Hematopoietic multipotent progenitor cell treated with erythropoietin and hydrocortisone succinate and interleukin-3 and kit ligand, for 15 days (in vitro differentiated cells): ENCODE measurements at places on chromosomes 5 and 9.

GRCh38 chr9:123036893-123037545 lies 3.6 kb downstream of the GPR21 start:
- DNase-seq: no peak

DNA sequence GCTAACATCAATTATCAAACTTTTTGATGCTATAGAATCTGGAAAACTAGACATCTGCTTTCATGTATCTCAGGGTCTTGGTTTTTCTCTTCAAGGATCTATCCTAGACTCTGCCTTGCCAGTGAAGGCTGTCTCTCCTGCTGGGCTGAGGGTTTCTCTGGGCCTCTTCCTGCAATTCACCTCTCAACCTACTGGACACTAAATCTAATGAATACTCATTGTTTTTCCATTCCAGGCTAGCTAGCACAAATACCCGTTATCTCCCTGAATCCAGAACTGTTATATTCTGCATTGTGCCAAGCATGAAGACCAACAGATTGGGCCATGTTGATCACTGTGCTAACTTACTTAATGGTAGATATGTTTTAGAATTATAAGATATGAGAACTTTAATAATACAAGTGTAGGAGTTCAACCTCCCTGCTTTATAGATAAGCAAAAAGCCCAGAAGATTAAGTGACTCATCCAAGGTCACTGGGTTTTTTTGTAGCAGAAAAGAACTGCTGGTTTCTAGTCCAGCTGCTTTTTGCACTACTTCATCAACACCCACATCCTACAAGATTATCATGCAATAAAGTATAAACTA lies 56.5 kb upstream of the RNF38 start:
- DNase-seq: no peak

DNA sequence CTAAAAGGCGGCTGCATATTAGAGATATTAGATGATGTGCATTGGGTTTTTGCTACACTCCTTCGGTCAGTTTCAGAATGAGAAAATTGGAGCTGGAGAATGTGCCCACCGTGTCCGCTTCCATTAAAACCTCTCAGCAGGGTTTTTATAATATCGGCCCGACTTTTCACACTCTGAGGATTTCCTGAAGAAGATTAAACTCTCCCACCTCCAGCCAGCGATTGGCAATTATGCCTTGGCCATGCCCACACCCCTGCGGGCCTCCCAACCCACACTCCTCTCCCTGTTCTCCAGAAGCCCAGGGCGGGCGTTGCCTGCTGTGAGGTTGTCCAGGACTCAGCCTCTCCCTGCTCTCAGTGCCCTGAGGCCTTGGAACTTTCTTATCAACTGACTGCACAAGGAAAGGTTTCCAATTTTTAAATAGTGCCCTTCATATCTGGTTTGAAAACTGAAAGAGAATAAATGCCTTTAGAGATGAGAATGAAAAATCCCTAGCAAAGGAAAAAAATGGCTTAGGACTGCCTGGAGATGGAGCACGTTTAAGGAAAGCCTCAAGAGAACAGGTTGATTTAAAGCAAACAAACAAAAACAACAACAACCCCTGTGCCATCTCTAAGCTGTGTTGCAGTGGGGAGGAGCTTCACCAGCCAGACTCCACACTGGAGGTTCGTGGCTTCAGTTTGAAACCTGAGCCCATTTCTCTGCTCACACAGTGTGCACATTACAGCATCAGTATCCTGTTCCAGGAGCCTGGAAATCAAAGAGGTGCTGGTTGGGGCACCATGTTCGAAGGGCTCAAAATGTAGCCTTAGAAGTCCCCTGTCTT lies 292.9 kb downstream of the NSG2 start:
- DNase-seq: no peak

- DNase-seq: no peak
Observed at GRCh38 chr9:113546566-113546965, 83.0 kb downstream of the RGS3 start.

GRCh38 chr9:125095821-125096443 lies 47.4 kb downstream of the SCAI start:
- no peak for DNase-seq

GRCh38 chr5:128121651-128122050 lies 38.1 kb downstream of the SLC12A2 start:
- DNase-seq: no peak

DNA sequence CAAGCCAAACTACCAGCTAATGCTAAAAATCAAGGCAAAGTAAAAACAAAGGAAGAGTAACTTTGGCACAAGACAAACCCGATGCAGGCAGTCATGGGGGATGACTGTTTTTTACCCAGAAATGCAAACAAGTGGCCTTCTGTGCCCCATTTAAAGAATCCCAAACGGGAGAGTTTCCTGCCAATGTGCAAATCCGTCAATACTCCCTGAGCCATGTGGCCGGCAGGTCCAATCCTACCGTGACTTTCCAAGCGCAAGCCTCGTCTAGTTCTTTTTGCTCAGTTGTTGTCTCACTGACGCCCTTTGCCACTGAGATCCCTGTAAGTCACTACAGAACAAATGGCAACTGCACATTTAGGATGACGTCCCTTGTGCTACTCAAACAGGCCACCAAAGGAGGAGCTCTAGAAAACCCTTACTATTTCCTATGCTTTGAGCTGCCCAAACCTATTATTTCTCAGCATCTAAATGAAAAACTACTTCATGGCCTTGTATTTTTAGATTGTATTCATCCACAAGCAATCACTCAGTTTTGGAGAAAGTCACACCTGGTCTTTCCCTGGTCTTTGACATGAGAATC lies 43.4 kb downstream of the OTULIN start:
- DNase-seq: no peak

- no peak for DNase-seq
Observed at GRCh38 chr9:90446200-90446948, 196.2 kb downstream of the DIRAS2 start.

DNA sequence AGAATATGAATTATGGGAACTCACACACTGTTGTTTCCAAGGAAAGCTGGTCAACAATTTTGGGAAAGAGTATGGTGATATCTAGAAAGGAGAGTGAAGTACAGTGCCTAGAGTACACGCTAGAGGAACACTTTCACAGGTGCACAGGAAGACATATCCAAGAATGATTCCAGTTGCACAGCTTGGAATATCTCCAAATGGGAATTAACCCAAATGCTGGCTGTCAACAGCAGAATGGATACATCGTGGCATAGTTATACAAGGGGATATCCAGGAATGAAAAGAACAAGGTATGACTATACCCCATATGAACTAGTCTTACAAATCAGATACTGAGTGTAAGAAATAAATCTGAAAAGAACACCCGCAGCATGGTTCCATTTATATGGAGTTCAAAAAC lies 231.3 kb downstream of the FSTL4 start:
- no peak for DNase-seq

GRCh38 chr5:78102500-78102899 lies 192.0 kb downstream of the AP3B1 start:
- no peak for DNase-seq

- no peak for DNase-seq
Observed at GRCh38 chr5:140926443-140927227, 536 bp downstream of the PCDHAC1 start.

GRCh38 chr9:77212801-77213200 lies 35.5 kb downstream of the VPS13A start:
- DNase-seq: no peak

- no peak for DNase-seq
Observed at GRCh38 chr5:54095969-54096368, 214.4 kb downstream of the ARL15 start.

GRCh38 chr5:65903581-65903980 lies 22.8 kb upstream of the ERBIN start:
- no peak for DNase-seq

DNA sequence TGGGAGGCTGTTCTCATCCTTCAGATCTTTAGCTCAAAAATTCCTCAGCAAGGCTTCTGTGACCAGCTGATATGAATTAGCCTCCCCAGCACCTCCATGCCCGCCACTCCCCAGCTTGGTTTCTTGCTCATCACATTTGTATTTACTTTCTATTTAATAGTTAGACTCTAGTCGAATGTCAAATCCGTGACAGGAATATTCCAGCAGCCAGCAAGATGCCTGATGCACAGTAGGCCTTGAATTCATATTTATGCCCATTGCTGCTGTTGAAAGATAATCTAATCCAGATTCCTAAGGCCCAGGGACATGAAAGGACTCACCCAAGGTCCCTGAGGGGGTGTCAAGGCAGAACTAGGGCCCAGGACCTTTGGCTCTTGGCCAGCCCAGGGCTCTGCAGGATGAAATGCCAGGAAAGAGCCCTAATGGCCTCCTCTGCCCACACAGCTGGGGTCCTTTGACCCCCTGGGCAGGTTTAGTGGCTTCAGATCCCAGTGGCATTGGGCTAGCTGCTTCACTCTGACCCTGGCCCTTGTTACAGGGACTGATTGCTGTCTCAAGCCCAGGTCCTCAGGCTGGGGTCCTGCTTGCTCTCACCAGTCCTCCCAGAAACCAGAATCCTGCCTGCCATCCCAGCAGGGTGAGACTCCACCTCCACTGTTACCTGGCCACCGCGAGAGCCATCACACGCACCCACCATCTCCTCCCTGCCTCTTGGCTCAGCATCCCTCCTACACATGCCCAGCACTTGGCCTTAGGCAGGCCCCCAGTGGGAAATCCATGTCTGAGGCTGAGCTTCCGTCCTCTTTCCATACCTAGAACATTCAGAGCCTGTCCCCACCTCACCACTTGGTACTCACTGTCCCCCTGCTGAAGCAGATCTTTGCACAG lies 7.3 kb downstream of the CSF1R start:
- no peak for DNase-seq

DNA sequence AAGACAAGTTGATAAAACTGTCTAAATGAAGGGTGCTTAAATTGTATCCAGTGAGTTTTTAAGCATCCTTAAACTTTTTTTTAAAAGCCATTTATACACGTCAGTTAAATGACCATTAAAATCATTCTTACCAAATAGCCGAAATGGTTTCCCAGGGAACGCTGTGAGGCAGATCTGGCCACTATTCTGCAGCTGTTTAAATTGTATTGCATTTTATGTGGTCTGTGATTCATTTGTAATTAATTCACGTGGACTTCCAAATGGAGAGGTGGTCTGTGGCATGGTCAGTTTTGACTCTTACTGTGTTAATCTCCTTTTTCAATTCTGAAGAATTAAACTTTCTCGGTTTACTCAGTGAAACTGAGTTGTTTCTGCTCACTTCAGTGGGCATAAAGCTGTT lies 113.7 kb upstream of the OTULINL start:
- no peak for DNase-seq

DNA sequence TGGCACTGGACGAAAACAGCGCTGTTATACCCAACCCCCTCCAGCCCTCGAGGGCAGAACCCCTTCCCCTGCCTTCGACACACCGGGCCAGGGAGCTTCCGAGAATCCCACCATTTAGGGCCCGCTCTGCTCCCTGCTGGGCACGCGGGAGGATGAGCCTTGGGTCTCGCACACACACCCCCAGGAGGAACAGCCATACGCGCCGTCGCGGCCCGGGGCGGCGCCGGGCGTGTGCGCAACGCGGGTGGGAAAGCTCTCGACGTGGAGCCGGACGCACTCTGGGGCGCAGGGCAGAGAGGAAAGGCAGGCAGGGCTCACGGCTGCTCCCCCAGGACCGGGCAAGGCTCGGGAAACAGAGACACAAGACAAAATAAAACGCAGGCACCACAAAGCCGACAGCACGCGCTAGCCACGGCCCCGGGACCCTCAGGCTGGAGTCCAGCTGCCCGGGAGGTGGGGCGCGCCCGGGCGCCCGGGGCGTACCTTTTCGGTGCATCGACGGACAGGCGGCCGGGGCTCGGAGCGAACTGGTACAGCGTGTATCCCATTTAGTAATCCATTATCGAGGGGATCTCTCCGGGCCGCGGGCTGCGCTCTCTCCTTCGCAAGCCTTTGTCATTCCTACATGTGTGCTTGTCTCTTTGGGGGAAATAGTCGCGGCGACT lies 789 bp downstream of the SEMA6A start:
- no peak for DNase-seq

DNA sequence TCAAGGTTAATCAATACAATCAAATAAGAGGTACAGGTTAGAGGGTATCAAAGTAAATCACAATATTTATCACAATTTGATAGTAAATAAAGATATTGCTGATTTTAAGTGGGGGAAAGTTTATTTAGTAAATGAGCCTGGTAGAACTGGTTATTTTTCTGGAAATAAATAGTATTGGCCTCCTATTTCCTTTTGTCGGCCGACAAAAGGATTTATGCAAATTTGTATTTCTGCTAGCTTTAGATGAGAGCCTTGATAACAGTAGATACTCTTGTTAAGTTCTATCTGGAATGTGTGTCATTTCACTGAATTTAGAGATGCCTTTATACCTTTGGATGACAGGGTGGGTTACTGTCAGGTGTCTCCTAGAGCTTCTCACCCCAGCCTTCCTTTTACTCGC lies 17.8 kb upstream of the SPATA31E1 start:
- no peak for DNase-seq

DNA sequence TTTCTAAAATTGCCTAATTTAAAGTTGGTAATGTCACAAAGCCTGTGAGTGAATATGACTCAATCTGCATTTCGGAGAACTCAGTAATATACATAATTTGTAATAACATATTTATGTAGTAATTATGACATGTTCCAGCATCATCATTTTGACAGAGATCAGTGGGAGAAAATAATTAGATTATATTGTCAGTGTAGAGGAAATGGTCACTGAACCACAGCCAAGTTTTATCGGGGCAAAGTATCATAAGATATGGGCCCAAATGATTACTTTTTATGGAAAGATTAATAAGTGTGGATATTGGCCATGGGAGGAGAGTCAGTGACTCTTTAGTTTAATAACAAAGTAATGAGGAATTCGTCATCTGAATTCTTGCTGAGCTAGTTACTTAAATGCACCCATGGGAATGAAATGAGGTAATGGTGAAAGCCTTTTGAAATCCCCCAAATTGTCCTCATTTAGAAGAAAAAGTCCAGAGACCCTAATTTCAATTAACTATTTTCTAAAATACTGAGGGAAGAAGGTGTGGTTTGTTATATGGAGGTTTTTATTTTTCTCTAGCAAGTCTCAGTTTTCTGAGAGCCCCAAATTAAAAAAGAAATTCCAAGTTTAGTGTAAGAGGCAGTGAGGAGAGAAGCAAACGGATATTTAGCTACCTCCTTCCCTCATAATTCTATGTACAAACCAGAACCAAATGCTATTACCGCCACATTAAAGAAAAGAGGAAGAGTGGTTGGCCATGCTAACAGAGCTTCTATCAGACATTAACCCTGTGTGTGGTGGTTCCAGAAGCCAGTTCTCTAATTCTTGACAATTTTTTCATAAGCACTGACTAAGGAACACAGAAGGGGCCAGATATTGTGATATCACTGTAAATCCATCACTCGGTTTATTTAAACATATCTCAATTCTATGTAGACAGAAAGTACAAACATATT lies 37.7 kb upstream of the MRPS30 start:
- DNase-seq: no peak

DNA sequence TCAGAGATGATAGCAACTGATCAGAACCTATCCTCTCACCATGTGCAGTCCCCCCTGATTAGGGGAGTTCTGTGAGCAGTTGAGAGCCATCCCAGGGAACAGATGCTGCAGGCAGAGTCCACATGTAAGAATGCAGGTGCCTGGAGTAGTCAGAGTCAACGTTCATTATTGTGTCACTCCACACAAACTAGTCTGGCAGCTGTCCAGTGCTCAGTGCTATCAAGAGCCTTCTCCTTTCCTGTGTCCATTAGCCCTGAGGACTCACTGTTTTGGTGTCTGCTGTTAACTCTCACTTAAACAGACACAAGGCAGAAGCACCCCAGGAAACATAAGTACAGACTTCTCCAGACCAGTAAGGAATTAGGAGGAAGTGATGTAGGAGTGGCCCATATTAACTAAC lies 2.5 kb downstream of the SH3TC2 start:
- peak; percentile 70 for DNase-seq
